ENCODE measurements at places on chromosomes 7 and 10.
A peak's percentile ranks its signal among the peaks of the same experiment; 100 is the strongest.

GRCh38 chr7:24786941-24787340 lies 29.7 kb upstream of the GSDME start:
- DNase-seq = no peak

GRCh38 chr7:82631998-82632397 lies 188.4 kb upstream of the CACNA2D1 start:
- no peak for DNase-seq

- no peak for DNase-seq
These were observed 166.5 kb downstream of the KCNMA1 start for GRCh38 chr10:77471069-77471536.

DNA sequence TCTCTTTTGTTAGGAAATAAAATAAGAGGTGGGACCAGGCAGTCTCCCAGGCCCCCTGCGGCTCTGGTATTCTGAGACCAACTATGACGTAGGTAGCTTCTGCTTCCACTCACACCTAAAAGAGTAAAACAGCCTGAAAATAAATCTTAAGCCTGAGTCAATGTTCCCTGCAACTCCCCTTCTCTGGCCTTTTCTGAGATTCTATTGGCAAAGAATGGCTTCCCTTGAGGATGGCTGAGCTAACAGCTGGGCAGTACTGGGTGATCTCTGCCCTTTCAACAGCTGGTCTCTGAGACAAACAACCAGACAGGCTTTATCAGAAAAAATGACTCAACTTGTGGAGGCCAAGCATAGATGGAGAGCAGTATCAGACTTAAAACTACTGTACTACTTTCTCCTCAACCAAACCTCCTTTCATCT lies 58.7 kb downstream of the CREB3L2 start:
- no peak for DNase-seq

GRCh38 chr7:24732646-24733413 lies 24.4 kb downstream of the GSDME start:
- DNase-seq = no peak

- no peak for DNase-seq
These were observed 143.8 kb downstream of the TES start for GRCh38 chr7:116354171-116354545.

- no peak for DNase-seq
These were observed 214.0 kb upstream of the KLF14 start for GRCh38 chr7:130947792-130948580.

DNA sequence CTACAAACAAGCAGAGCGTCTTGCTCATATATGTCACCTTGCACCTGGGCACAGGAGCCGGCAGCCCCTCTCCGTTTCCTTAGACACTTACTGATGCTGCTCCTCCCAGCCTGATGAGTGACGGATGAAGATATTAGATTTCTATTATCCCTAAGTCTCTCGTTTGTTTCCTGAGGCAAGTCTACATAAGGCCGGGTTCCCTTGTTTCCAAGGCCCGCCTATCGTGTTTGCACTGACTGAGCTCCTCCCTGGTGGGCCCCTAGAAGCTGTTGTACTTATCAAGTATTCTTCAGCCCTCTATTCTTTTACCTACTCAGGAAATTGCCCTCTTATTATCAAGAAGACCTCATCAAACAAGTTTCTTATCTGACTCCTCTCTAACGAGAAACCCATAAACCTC lies 18.5 kb downstream of the SH3PXD2A start:
- peak; percentile 18 for DNase-seq

DNA sequence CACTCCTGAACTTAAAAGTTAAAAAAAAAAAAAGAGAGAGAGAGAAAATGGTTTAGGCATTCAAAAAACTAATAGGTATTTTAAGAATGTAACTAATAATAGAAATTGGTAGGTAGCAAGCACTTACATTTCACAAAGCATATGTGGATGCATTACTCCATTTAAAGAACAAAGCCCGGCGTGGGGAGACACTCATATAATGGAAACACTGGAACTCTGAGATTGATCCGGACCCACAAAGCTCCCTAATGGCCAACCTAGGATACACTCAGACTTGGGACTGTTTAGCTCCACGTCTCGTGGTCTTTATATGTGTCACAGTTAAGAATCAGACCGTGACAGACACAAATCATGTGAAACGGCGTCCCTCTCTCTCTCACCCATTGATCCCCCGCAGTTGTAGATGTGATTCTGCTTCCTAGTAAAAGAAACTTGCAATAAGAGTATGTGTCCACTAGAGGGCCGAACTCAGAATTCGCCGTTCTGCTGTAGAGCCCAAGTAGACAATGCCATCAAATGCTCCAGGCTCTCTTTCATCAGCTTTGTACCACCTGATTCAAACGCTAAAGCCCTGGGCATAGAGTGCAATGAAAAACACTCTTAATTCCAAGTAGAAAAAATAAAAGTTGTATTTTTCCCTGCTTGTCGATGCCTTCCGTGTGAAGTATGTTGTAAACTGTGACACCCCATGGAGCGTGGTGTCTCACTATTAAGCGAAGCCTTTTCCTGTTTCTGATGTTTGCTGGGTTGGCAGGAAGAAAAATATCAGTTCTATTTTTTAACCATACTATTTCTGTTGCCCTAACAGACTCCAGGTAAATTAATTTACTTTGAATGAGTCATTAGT lies 429.0 kb upstream of the MTPN start:
- DNase-seq = no peak

- no peak for DNase-seq
These were observed 50.6 kb downstream of the PRPF18 start for GRCh38 chr10:13637303-13637856.

GRCh38 chr10:72087969-72088888 lies at the start of gene SPOCK2:
Gene SPOCK2 (minus strand): TSS chr10:72088551. CDS start chr10:72088328, 223 bp downstream.
- DNase-seq = no peak

GRCh38 chr10:17474595-17475323 lies 20.4 kb upstream of the ST8SIA6 start:
- no peak for DNase-seq

- DNase-seq = no peak
These were observed 67.3 kb downstream of the VWA2 start for GRCh38 chr10:114306116-114306973.

DNA sequence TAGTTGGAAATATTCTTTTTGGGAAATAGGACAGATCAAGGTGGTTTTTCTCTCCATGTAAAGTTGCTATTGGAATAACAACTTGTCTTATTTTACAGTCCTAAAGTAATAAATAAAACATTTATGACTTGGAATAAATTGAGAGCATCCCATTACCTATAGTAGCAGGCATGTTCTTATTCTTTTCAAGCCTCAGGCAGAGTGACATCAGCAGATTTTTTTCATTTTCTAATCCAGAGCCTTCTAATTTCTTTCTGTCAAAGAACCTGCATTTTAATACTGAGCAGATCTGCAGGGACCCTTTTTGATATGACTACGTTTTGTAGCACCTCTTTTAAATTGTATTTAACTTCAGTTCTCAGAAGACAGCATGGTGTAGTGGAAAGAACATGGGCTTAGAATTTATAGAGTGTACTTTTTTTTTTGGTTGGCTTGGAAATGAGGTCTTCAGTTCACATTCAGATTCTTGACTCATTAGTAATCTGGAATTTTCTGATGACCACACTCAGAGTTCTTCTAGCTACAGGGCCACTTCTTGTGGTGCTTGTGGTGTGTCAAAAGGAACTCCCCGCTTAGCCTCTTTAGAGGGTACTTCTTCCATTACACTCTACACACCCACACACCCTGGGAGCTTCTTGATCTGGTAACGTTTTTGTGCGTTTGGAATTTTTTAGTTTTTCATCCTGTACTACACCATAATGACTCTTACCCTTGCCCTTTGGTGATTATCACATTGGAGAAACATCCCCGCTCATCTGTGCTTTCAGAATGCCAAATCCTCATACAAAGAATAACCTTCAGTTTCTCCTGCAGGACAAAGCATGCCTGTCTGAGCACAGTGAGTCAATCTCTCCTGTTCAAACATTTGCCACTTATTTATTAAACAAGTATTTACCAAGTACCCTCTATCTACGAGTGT lies 34.6 kb downstream of the AGK start:
- no peak for DNase-seq

DNA sequence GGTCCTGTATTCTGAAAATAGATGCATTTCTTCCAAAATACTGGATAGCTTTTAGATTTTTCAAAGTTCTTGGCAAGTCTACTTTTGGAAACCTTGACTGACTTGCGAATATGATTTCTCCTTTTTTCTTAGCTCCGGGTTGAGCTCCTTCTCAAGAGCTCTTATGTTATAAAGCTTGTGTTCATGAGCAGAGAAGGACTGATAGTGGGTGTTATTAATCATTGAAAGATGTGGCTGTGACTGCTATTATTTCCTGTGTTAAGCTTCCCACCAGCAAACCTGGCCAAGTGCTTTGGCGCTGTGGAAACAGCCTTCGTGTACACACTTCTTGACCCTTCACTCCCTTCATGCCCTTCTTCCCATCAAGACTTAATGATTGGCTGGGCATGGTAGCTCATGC lies 98.2 kb downstream of the KIAA1217 start:
- DNase-seq = no peak

- no peak for DNase-seq
These were observed 472.8 kb downstream of the KCNMA1 start for GRCh38 chr10:77164616-77165311.

- no peak for DNase-seq
These were observed 82.4 kb upstream of the SLC13A1 start for GRCh38 chr7:123282181-123282580.

DNA sequence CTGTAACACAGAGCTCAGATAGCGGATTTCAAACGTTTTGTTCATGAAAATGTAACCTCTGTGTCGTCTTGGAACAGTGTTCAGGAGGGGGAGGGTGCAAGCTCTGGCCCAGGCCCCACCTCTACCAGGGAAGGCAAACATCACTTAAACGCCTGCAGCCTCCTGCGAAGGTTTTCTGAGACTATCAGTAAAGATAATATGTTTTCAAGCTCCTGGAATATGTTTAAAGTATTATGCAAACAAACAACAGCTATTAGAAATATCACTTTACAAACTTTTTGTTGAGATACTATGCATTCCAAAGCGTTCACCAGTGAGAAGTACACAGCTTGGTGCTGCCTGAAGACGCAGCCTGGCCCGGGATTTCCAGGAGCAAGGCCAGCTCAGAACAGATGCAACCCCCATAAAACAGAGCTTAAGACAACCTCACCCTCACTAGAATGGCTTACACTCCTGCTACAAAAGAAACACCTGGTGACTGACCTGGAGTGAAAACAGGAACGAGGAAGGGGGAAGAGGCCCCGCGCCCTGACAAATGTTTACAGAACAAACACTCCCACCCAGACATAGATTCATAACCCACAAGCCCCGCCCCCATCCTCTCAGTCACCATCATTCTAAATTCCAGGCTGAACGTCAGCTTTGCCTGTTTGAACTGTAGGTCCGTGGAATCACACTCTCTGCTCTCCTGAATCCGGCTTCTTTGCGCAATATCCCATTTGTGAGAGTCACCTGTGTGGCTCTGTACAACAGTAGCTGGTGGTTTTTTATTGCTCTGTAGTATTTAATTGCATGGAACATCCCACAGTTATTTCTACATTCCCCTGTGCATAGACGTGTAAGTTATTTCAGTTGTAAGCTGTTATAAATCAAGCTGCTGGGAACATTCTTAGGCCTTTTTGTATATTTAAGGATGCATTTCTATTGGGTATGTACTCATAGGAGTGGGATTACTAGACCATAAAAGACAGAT lies 155.0 kb downstream of the PTPRN2 start:
- no peak for DNase-seq

GRCh38 chr7:121605317-121605680 lies 209.2 kb upstream of the FAM3C start:
- no peak for DNase-seq

GRCh38 chr7:146115851-146116520 lies 615 bp upstream of the CNTNAP2 start:
- peak; percentile 73 for DNase-seq

DNA sequence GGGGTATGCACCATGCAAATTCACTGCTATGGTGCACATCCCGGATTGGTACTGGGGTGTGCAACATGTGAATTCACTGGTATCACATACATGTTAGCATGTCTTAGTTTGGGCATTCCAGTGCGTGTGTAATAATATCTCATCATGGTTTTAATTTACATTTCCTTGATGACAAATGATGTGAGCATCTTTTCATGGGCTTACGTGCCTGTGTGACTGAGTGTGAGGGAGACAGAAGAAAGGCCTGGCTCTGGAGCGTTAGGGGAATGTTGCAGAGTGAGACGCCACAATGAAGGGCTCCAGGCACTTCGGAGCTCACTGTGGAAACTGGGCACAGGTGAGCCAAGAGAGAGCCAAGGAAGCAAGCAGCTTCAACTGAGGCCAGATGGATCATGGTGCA lies 162.6 kb downstream of the UBE2H start:
- DNase-seq = no peak

DNA sequence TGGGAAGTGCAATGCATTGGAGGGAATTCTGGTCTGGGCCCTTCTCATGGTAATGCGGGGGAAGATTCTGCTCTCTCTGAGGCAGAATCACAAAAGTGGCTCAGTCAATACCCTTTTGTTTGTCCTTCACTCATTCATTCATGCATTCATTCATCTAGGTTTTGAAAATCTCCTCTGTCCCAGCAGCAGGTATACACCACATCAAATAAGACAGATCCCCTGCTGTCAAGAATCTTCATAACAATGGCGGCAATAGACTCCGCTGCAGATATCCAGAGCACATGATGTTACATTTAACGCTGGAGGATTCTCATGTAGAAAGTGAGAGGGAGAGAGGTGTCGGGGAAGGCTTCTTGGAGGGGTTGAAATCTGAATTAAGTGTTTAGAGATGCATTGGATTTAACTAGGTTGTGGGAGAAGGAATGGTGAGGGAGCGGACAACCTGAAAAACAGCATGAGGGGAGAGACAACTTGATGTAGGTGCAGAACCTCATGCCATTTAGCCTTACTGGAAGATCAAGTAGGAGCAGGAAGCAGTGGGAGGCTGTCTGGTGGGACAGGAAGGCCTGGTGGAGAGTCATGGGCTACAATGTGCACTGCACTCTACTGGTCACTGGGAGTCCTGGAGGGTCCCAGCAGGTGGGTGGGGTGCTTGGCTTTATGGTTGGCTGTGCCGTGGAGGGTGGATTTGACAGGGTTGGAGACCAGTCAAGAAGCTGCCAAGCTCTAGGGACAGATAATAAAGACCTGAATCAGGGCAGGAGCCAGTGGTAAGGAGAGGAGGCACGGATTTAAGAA lies 5.2 kb upstream of the FAM180A start:
- DNase-seq = no peak

GRCh38 chr7:18590241-18590640 lies 94.7 kb downstream of the HDAC9 start:
- DNase-seq = no peak

DNA sequence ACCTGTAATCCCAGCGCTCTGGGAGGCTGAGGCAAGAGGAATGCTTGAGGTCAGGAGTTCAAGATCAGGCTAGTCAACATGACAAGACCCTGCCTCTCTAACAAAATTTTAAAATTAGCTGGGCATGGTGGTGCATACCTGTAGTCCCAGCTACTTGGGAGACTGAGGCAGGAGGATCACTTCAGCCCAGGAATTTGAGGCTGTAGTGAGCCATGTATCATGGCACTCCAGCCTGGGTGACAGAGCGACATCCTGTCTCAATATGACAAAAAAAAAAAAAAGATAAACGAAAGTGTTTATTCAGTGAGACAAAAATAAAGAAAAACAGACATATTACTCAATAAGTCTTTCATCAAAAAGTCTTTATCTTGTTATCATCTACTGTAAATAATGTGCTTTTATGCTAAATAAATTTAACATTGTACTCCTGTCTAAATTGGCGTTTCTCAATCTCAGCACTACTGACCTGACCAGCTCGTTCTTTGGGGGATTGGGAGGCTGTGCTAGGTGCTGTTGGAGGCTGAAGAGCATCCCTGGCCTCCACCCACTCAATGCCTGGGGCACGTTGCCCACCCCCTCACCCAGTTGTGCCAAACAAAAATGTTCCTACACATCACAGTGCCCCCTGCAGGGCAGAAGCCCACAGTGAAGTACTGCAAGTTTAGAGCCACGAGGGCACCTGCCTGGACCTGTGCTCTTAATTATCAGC lies 57.7 kb downstream of the NCAPG2 start:
- DNase-seq = no peak
